ENCODE measurements at places on chromosomes 7 and 10.

- no peaks in the 10 kb centered on the region for H3K36me3 ChIP-seq
- no peak for DNase-seq
- no peak overlapping the region for H3K27ac ChIP-seq
- H3K4me1 ChIP-seq: no peaks in the 10 kb centered on the region
- H3K27me3 ChIP-seq: no peaks in the 10 kb centered on the region
Observed at GRCh38 chr7:123811056-123811455, 33.9 kb upstream of the HYAL4 start.

DNA sequence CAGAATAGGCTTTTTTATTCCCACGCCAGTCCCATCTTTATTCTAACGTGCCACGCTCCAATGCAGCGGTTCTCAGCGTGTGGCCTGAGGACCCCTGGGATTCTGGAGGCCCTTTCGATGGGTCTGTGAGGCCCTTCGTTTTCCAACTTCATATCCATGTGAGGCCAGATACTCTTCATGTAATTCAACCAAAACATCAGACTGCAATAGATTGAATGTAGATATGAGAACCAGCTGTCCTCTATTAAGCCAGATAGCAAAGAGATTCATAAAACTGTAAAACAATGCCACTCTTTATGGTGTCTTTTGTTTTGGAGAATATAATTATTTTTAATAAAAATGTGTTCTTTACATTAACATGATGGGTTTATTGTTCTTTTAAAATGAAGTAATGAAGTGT lies 53.2 kb upstream of the KMT2C start:
- no peaks in the 10 kb centered on the region for H3K36me3 ChIP-seq
- no peak overlapping the region for H3K4me3 ChIP-seq
- no peaks in the 10 kb centered on the region for H3K4me1 ChIP-seq
- DNase-seq: no peak
- peaks cover 4% of the 10 kb centered on the region for H3K27me3 ChIP-seq

GRCh38 chr10:17453373-17454091 lies 863 bp downstream of the ST8SIA6 start:
- H3K36me3 ChIP-seq: peaks cover 10% of the 10 kb centered on the region
- peaks cover 6% of the 10 kb centered on the region for H3K4me1 ChIP-seq
- no peak for DNase-seq

DNA sequence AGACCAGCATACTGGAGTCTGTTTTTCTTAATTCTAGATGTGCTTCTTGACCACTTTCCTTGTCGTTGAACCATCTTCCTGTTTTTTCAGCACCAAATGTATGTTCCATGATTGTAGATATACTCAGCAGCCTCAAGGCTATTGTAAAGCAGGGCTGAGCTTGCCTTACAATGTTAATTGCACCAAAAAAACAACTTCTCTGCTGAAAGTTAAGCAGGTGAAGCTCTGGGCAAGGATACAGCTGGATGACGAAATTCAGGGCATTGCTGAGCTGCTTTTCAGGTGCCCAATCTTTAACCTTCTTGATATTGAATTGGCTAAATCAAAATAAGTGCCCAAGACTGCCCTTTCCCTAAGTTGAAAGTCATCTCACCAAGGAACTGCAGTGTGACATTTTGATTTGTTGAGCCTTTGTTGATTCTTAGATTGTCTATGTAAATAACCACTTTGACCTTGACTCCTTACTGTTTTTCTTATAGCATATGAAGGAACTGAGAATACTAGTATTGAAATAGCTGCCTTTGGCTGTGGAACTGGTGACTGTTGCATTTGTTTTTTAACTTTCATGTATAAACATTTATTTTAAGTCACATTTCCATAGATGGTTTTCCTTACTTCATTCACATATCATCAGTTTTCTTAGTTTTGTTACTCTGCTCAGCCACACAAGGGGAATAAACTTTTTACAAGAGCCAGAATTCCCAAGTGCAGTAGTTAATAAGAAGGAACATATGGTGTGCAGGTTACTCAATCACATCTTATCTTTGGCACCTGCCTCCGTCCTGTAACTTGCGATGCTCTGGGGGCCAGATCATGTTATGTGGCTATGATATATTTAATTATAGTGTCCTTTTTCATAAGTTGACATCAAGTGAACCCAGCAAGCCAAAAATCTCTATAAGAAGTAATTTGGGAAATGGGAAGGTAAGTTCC lies 3.1 kb downstream of the AHCYL2 start:
- peaks cover 17% of the 10 kb centered on the region for H3K4me1 ChIP-seq
- H3K36me3 ChIP-seq: no peaks in the 10 kb centered on the region
- no peaks in the 10 kb centered on the region for H3K27me3 ChIP-seq
- H3K4me3 ChIP-seq: no peak overlapping the region
- H3K27ac ChIP-seq: no peak overlapping the region

DNA sequence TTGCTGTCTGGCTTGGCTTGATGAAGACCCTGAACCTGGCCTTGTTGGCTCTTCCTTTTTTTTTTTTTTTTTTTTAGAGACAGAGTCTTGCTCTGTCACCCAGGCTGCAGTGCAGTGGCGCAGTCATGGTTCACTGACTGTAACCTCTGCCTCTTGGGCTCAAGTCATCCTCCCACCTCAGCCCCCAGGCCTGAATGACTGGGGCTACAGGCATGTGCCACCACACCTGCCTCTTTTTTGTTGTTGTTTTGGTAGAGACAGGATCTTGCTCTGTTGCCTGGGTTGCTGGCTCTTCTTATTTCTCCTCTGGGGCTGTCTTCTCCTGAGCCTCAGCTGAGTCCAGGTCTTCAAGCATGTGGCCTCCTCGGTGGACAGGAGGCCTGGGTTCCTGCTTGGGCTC lies 44.7 kb downstream of the PRF1 start:
- no peak overlapping the region for H3K27ac ChIP-seq
- H3K4me3 ChIP-seq: no peak overlapping the region
- H3K4me1 ChIP-seq: peaks cover 13% of the 10 kb centered on the region

DNA sequence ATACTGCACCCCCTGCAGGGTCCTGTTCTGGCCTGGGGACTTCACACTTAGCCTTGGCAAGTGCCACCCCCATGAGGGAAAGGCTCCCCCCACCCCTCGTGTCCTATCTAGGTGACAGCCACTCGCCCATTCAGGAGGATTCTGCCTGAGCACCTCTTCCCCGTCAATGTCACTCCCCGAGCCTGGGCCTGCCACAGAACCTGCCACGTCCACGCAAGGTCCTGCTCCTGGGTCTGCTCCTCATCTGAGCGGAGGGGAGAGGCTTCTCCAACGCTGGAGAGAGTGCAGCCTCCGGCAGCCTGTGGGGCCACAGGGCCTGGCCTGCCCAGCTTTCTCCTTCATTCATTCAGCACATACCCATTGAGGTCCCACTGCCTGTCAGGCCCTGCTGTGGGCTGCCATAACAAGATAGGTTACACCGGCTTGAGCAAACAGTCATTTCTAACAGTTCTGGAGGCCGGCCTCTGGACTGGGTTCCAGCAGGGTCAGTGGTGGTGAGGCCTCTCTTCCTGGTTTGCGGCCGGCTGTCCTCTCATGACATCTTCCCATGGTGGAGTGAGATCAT lies 92.0 kb upstream of the RET start:
- DNase-seq: no peak
- no peak overlapping the region for H3K27ac ChIP-seq
- peaks cover 17% of the 10 kb centered on the region for H3K27me3 ChIP-seq
- H3K4me1 ChIP-seq: no peaks in the 10 kb centered on the region

GRCh38 chr10:51960494-51960895 lies 261.1 kb upstream of the CSTF2T start:
- H3K27me3 ChIP-seq: peaks cover 4% of the 10 kb centered on the region
- DNase-seq: peak; percentile 53
- no peak overlapping the region for H3K4me3 ChIP-seq
- H3K27ac ChIP-seq: no peak overlapping the region
- H3K36me3 ChIP-seq: no peaks in the 10 kb centered on the region
- H3K4me1 ChIP-seq: peaks cover 11% of the 10 kb centered on the region

DNA sequence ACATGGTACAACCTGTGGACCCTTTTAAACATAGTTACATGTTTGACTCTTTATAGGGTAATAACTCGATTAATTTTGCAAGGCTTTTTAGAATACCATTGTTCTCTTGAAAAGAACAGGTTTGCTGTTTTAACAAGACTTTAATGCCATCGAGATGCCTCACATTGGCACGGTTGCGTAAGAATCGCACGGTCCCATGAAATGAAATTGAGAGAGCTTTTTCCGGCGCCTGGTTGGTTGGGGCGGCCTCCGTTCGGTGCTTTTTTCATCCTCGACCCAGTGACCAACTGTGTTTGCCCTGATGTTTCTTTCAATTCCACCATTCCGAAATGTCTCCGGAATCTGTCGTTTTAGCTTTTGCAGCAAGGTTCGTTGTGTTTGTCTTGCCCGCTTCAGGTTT lies 142.4 kb downstream of the CUX1 start:
- H3K4me1 ChIP-seq: peaks cover 17% of the 10 kb centered on the region
- no peaks in the 10 kb centered on the region for H3K27me3 ChIP-seq
- no peaks in the 10 kb centered on the region for H3K36me3 ChIP-seq
- no peak overlapping the region for H3K27ac ChIP-seq
- no peak overlapping the region for H3K4me3 ChIP-seq

DNA sequence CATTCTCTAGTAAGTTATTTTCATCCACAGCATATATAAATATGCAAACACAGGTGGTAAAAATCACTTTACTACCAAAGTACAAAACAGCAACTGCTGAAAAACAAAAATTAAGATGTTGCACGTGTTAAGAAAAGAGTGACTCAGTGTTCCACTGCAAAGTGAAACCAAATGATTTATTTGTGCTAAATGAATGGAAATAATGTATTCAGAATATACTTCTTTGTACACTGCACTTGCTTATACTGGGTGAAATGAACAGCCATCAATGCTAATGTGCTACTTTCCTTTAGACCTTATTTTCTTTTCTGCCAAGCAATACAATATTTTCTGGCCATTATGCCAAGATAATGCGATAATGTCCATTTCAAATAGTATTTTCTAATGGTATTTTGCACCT lies 38.3 kb upstream of the MRLN start:
- H3K36me3 ChIP-seq: peaks cover 31% of the 10 kb centered on the region
- no peaks in the 10 kb centered on the region for H3K4me1 ChIP-seq
- DNase-seq: no peak
- no peak overlapping the region for H3K27ac ChIP-seq

GRCh38 chr10:131006458-131007256 lies 304.9 kb downstream of the TCERG1L start:
- H3K27me3 ChIP-seq: no peaks in the 10 kb centered on the region
- H3K4me1 ChIP-seq: no peaks in the 10 kb centered on the region
- no peak overlapping the region for H3K27ac ChIP-seq
- no peaks in the 10 kb centered on the region for H3K36me3 ChIP-seq
- no peak for DNase-seq

DNA sequence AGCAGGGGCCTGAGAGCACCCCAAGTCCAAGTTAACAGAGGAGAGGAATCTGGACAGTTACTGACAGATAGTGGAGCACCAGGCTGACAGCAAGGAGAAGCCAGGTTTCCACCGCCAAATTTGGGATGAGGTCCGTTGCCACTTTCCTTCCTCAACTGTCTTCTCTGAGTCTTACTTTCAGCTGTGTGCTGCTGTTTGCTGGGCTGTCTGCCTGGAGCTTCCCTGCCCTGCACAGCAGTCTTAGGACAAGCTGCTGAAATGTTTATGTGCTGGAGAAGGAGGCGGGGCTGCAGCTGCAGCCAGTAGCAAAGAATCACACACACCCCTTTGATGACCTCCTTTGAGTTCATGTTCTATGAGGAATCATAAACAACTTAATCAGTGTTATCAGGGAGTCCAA lies 17.4 kb upstream of the CYP3A7 start:
- H3K4me3 ChIP-seq: no peak overlapping the region
- DNase-seq: no peak
- H3K36me3 ChIP-seq: no peaks in the 10 kb centered on the region
- no peak overlapping the region for H3K27ac ChIP-seq

DNA sequence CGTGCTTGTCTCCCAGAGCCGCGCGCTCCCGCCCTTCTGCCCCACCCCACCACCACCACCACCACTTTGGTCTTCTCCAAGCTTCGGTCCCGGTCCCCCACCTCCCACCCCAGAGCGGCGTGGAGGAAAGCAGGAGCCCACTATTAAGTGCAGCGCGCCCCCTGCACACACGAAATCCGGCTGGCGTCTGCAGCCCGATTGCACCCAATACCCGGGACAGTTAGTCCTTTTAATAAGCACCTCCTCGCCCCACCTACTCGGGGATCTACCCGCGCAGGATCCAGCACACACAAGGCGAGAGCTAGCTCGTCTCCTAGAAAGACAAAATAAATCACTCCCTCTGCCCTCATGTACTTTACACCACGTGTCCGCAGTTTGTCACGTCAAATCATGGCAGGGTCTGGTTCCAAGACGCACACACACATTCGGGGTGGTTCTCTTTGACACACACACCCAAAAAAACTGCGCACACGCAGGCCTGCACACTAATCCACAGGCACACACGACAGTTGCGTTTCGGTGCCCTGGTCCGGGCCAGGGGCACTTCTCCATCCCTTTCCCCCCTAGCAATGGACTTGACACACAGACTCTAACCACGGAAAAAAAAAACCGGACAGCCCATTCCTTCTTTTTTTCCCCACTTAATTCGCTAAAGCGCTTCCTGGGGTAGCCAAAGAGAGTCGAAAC lies 1.6 kb downstream of the SFMBT2 start:
- no peaks in the 10 kb centered on the region for H3K36me3 ChIP-seq
- peaks cover 18% of the 10 kb centered on the region for H3K4me1 ChIP-seq
- H3K27ac ChIP-seq: no peak overlapping the region
- no peak for DNase-seq
- peaks cover 37% of the 10 kb centered on the region for H3K27me3 ChIP-seq

- H3K36me3 ChIP-seq: no peaks in the 10 kb centered on the region
- DNase-seq: peak; percentile 0
- no peak overlapping the region for H3K27ac ChIP-seq
- H3K4me1 ChIP-seq: no peaks in the 10 kb centered on the region
- H3K27me3 ChIP-seq: no peaks in the 10 kb centered on the region
Observed at GRCh38 chr7:48938539-48939295, 14.4 kb downstream of the CDC14C start.

- peaks cover 24% of the 10 kb centered on the region for H3K4me1 ChIP-seq
- peak overlapping the region; percentile 95 for H3K27ac ChIP-seq
- peaks cover 20% of the 10 kb centered on the region for H3K36me3 ChIP-seq
Observed at GRCh38 chr7:104207348-104207730, 474 bp downstream of the ORC5 start.

GRCh38 chr10:95755511-95756004 lies 405 bp upstream of the ENTPD1 start:
- no peaks in the 10 kb centered on the region for H3K36me3 ChIP-seq
- H3K27ac ChIP-seq: no peak overlapping the region
- DNase-seq: no peak
- H3K4me3 ChIP-seq: no peak overlapping the region
- no peaks in the 10 kb centered on the region for H3K4me1 ChIP-seq

DNA sequence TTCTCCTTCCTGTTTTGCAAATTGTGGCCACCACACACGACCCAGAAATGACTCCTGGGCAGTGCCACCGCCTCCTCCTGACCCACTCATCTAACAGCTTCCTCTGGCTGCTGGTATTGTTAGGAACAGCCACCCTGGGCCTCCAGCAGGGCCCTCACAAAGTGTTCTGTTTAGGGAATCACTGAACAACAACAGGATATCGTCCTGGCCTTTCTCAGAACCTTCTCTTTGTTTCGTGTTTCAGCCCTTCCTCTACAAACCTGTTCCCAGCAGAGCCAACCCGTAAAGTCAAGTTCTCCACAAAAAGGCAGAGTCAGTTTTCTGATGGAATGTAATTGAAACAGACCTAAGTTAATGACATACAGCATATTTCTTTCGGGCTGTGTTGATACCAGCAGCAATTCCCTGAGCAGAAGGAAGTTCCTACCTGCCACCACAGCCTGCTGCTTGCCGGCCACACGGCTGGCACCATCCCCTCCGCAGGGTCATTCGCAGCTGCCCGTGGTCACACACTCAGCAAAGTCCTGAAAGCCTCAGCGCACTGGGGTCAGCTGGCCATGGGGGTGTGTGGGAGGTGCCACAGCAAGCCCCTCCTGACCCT lies 91.7 kb upstream of the PITRM1 start:
- H3K4me3 ChIP-seq: no peak overlapping the region
- no peak for DNase-seq
- H3K36me3 ChIP-seq: peaks cover 4% of the 10 kb centered on the region
- H3K4me1 ChIP-seq: peaks cover 13% of the 10 kb centered on the region
